NK-92 treated with Interleukin-12 subunit alpha and Interleukin-12 subunit beta, amount 100 ng/mL, for 24 hours (cell line): ENCODE measurements at places on chromosomes 1 and 21.

GRCh38 chr1:235697508-235697907 lies 47.9 kb upstream of the GNG4 start:
- DNase-seq, result no peak

- no peak for DNase-seq
Observed at GRCh38 chr1:85320371-85321131, 44.1 kb upstream of the BCL10 start.

- no peak for DNase-seq
Observed at GRCh38 chr1:111879081-111879480, 110.4 kb downstream of the KCND3 start.

GRCh38 chr1:155205969-155206593 lies 1.6 kb downstream of the THBS3 start:
- DNase-seq, result no peak

DNA sequence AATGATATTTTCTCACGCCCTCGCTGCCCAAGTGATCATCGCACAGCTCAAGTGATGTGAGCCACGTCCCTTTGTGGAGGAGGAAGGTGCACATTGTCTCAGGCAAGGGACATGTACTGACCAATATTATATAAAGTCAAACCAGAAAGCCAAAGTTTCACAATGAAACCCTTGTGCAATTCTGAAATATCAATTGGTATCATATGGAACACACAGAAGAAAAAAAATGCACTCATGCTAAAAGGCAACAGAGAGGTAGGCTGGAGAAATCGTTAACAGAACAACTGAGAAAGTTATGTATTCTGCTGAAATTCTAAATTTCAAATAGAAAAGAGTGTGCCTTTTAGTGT lies 1.9 kb downstream of the JAM2 start:
- no peak for DNase-seq

DNA sequence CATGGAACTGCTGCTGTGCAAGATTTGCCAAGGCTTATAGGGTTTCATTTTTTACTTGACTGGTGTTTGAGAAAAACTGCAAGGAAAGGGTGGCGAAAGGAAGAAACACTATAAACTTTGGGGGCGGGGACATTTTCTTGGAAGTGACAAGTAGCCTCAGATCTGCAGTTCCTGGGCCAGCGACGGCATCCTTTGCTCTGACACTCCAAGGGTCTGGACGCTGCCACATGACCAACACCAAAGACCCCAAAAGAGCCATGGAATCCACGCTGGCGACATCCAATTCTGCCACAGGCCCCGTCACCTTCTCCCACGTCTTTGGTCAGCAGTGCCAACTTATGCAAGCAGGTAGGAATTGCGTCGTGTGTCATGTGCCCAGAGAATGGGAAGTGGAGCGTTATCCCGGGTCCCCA lies 193.4 kb downstream of the PRDM2 start:
- DNase-seq, result no peak

DNA sequence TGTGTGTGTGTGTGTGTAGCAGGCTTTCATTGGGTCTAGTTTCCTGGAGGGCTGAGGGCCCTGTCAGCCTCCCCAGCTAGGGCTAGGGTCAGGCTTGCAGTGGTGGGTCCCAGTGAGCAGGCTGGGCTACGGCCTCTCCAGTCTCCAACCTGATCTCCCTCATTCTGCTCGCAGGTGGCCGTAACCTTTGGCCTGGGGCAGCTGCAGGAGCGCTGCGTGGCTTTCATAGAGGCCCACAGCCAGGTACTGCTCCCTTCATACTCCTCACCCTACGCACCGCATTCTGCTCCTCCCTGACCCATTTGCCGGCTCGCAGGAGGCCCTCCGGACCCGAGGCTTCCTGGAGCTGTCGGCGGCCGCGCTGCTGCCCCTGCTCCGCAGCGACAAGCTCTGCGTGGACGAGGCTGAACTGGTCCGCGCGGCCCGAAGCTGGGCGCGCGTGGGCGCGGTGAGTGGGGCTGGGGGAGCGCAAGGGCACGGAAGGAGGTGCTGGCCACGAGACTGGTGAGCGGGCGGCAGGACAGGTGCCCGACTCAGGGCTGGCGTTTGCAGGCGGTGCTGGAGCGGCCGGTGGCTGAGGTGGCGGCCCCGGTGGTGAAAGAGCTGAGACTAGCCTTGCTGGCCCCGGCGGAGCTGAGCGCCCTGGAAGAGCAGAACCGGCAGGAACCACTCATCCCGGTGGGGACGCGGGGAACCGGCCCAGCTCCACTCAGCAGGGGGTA lies 4.7 kb downstream of the BTBD19 start:
- no peak for DNase-seq

- DNase-seq, result peak; percentile 10
Observed at GRCh38 chr1:117368116-117369108, 1.2 kb downstream of the MAN1A2 start.

GRCh38 chr1:215071078-215071477 lies 11.5 kb upstream of the KCNK2 start:
- DNase-seq, result no peak

- no peak for DNase-seq
Observed at GRCh38 chr1:232463225-232463624, 166.7 kb downstream of the SIPA1L2 start.

- no peak for DNase-seq
Observed at GRCh38 chr1:234720709-234721441, 110.9 kb upstream of the IRF2BP2 start.

DNA sequence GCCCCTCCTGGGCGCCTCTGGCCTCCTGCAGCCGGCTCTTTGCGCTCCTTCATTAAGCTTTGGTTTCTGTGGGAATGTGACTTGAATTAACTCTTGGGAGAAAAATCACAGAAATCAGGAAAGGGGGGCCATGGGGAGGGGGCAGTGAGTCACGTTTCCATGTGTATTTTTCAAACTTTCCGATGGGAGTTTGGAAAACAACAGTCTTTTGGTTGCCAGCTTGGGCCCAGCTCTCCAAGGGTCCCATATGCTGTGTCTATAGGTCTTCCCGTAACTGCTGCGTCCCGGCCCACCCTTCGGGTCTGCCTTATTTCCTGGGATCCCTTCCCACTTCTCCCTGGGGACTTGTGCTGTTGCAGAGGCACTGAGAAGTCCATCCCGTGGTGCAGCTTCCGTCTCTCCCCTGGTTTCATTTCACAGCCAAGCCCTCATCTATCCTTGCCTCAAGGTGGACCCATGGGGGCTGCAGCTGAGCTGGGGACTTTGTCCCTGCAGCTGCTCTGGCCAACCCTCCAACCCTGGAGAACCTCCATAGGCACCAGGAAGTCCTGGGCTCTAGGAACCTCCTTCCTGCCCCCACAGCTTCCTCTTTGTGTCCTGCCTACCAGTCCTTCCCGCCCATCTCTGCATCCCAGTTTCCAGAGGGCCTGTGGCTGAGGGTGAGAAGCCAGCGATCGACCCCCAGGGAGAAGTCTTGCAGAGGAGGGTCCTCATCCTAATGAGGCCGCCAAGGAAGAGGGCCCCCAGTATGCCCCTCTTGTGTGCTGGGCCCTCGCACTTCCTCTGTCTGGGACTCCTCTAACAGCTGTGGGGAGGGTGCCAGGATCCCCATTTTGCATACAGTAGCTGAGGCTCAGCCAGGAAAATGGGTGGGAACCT lies 11.6 kb upstream of the LMNA start:
- no peak for DNase-seq

DNA sequence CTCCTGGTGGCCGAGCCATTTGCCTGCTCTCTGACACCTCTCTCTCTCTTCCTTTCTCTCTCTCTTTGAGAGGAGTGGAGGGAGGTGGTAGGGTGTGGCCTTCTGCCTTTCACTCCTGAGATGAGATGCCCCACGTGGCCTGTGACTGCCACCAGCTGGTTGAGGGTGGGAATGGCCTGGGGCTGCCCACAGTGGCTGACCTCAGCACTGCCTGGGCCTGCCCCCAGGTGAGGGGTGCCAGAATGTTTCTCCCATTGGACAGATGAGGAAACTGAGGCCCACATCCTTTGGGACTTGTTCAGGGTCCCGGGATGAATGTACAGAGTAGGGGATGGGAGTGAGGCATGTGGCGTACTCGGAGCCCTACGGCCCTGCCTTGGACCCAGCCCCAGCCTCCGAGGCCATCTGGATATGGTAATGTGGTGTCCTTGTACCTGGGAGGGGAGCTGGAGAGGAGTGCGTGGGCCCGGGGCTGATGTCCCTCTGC lies 12.7 kb upstream of the C1orf167 start:
- DNase-seq, result peak; percentile 78

GRCh38 chr21:25568246-25568645 lies 39.0 kb downstream of the MRPL39 start:
- no peak for DNase-seq

DNA sequence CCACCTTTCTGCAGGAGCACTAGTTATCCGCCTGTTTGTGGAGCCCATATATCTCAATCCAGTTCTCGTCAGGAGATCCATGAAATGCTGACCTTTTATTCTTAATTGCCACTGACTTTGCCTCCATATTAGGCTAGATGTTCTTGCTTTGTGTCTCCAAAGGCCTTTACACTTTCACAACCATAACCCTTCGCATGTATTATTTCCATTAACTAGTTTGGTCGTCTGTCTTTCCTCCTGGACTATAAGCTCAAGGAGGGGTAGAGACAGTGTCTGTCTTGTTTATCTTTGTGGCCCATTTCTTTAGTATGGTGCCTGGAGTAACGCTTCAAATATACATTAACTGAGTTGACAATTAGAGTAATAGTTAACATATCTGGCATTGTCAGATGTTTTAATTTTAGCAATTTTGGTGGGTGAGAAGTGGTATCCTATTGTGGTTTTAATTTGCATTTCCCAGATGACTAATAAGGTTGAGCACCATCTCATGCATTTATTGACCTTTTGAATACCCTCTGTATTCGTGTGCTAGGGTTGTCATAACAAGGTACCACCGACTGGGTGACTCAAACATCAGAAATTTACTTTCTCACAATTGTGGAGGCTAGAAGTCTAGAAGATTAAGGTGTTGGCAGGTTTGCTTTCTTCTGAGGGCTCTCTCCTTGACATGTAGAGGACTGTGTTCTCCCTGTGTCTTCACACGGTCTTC lies 21.7 kb upstream of the IL12RB2 start:
- DNase-seq, result peak; percentile 26

DNA sequence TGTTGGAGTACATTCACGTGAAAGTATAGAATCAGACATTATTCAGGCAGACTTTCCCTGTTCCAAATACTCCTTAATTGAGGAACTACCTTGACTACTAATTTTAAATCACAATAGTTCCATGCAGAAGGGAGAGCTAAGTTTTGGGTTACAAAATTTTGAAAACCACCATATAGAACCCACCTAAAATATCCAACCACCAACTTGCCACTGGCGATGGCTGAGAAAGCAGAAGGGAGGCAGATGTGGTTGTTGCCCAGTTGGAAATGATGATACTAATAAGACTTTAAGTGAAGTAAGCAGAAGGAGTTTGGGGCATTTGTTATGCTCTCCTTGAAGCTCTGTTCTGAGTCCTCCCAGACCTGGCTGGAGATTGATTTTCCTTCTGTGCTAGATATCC lies 190.7 kb downstream of the HLX start:
- DNase-seq, result no peak

- no peak for DNase-seq
Observed at GRCh38 chr1:153941826-153942725, 4.4 kb downstream of the DENND4B start.

DNA sequence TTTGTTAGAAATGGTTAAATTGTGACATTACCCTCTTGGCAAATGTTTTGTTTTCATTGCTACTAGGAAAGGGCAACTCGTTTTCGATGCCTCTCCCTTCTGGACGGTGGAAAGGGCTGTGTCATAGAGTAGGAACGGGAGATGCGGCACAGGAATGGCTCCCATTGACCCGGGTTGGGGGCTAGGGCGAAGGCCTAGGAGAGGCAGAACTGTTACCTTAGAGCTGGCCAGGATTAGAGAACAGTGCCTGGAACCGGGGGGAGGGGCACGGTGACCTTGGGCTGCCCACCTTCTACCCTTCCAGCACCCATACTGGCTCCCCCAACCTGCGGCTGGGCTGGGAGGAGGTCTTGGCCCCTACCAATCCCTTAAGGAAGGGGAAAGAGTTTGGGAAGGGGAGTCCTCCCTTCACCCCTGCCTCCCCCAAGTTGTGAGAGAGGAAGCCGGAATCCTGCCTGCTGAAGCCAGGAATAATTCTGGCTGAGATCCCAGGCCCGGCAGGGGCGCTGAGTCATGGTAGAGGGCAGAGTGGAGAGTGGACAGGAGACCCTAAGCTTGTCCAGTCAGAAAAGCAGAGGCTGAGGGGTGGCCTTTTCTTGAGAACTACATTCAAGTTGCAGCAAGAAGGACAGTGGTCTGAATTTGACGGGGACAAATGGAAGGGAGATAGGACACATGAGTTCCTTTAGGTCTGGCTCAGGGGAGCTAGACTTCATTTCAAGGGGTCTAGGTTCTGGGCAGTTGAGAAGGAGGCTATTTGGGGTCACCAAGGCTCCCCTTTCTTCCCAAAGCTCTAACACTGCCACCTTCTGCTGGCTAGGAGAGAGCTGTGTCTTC lies 8.2 kb downstream of the LMNA start:
- no peak for DNase-seq

DNA sequence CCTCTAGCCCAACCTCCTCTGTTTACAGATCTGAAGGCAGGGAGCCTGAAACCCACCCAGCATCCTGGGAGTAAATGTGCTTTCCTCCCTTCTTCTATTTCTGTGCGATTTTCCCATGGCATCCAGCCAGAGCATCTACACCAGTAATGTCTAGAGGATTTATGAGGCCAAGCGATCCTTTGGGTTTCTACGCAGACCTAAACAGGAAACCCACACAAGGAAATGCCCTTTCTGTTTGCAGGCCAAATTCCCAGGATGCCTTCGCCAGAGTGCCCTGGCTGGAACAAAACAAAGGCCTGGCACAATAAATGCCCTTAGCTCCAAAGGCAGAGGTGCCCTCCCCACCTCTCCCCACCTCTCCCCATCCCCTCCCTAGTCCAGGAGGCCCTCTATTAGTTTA lies 110.5 kb upstream of the CDC42BPA start:
- DNase-seq, result no peak

GRCh38 chr1:201269900-201270410 lies 13.4 kb upstream of the PKP1 start:
- no peak for DNase-seq

GRCh38 chr1:92362970-92363369 lies 64.1 kb downstream of the RPAP2 start:
- no peak for DNase-seq

- DNase-seq, result no peak
Observed at GRCh38 chr1:47104816-47105215, 32.4 kb upstream of the CYP4A22 start.

- DNase-seq, result no peak
Observed at GRCh38 chr1:14923727-14924452, 229.7 kb upstream of the TMEM51 start.

- no peak for DNase-seq
Observed at GRCh38 chr1:53087332-53088285, 25.6 kb downstream of the PODN start.

DNA sequence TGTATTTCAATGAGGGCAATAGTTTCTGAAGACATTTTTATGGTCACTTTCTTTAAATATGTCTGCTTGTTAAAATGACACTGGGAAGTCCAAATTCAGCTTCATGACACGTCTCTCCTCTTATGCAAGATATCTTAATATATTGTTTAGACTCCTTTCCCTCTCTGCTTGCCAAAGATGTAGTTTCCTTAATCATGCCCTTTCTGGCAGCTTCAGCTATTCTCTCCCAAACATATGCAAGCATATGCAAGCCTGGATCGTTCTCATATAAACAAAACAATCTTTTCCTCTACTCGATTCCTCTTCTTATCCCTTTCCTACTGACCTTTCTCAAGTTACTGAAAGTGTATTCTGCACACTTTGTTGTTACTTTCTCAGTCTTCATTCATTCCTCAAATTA lies 372.2 kb downstream of the PTBP2 start:
- no peak for DNase-seq
